ENCODE measurements at places on chromosomes 11 and 22. TPM values are rescaled to one million over a fixed set of nuclear protein-coding genes. Genes with fewer than 3 reads are reported as not detected.

USP2 gene
- 4.8 TPM for total RNA-seq

CD3D gene
- total RNA-seq: 10.4 TPM

KDM4D gene
- 1.2 TPM for total RNA-seq

DGCR6 gene
- 1.7 TPM for total RNA-seq

OR4S1 gene
- not detected for total RNA-seq

ZNRF3 gene
- total RNA-seq: 9.6 TPM

OR52N4 gene
- total RNA-seq: 0.75 TPM

PIWIL4 gene
- 3.7 TPM for total RNA-seq

CRYBB3 gene
- not detected for total RNA-seq

DNA sequence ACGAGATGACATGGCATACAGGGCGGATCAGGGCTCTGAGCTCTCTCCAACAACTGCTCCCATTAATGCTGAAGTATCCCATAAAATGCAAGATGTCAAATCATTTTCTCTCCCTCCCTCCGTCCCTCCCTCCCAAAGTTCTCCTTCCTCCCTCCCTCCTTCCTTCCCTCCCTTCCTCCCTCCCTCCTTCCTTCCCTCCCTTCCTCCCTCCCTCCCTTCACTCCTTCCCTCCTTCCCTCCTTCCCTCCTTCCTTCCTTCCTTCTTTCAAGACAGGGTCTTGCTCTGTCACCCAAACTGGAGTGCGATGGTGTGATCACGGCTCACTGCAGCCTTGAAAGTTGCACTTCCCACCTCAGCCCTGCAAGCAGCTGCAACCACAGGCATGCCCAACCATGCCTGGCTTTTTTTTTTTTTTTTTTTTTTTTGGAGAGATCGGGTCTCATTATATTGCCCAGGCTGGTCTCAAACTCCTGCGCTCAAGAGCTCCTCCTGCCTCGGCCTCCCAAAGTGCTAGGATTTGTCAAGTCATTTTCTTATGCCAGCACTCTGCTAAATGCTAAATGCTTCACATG lies 38.2 kb downstream of the TXN2 start:
- DNase-seq: no peak

GRCh38 chr11:121467965-121468364 lies 15.2 kb upstream of the SORL1-AS1 start:
- DNase-seq: no peak

DNA sequence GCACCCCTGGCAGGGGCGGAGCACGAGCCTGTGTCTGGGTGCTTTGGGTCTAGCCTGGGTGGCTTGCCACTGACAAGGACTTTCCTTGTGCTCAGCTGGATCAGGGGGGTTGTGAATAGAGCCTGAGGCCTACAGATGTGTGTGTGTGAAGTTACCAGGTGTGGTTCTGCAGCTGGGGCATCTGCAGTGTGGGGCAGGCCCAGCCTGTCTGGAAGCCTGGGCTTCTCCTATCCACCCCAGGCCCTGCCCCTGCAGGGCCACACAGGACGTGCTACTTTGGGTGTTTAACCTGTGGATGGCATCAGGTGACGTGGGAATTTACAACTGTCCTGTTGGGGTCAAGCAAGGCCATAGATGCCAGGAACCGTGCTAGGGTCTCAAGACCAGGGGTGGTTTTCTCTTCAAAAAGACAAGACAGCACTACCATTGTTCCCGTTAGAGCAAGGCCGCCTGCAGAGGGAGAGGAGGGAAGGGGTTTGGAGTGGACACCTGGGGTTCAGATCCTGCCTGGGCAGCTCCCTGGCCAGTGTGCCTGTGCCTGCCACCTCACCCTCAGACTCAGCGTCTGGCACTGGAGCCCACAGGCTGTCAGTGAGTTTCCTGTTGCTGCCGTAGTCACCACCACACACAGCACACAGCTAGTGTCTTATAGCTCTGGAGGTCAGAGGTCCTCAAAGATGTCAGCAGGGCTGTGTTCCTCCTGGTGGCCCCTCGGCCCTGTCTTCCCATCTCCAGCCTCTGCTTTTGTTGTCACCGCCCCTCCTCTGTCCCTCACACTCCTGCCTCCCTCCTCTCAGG lies 31.6 kb downstream of the CTTN start:
- no peak for DNase-seq

GRCh38 chr22:30488121-30488520 lies 16.3 kb upstream of the SEC14L3 start:
- DNase-seq: no peak

DNA sequence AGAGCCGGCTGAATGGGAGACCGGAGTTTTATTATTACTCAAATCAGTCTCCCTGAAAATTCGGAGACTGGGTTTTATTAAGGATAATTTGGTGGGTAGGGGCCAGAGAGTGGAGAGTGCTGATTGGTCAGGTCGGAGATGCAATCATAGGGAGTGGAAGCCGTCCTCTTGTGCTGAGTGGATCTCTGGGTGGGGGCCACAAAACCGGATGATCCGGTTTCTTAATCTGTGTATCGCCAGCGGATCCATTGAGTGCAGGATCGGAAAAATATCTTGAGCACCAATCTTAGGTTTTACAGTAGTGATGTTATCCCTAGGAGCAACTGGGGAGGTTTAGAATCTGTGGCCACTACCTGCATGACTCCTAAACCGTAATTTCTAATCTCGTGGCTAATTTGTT lies 886 bp upstream of the NIPSNAP1 start:
- DNase-seq: peak; percentile 56

DNA sequence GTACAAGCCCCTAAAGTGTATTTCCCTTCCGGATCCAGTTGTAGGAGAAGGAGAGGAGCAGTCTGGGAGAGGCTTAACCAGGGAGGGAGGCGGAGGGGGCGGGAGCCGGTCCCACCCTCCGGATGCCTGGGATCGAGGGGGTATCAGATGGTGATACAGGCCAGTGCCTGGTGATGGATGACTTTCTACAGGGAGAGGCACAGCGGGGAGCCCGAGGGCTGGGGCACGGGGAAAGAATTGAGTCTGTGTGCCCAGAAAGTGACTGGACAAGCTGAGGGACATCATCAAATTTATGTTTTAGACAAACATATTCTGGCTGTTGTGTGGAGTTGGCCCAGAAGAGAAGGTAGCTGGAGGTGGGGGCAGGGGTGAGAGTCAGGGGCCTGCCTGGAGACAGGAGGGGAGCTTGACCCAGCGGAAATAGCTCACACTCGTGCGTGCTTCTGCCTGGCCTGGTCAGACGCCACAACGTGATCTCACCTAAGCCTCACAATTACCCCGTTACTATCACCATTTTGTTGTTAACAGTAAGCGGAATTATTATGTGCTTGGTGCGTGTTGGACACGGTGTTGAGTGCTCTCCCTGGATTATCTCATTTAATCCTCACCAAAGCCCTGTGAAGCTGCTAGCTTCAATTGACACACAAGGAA lies 42.4 kb downstream of the AMPD3 start:
- DNase-seq: peak; percentile 32

DNA sequence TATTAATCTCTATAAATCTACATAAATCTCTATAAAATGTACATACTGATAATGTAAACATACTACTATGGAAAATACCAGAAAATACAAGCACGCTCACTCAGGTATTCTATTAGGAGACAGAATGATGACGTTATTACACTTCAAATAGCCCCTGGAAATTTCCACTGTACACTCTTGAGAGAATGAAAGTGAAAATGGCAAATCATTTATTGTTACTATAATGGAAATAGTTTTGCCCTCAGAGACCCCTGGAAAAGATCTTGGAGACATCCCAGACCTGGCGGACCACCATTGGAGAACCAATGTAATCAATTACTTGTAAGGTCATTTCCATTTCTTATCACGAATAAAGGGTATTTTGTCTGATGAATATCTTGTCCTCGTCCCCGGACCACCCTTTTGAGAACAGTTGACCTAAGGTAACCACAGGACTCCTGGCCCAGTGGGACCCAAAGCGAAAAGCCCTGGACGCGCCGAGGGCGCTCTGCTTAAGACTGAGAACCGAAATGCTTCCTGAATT lies 509 bp upstream of the PRRG4 start:
- no peak for DNase-seq

DNA sequence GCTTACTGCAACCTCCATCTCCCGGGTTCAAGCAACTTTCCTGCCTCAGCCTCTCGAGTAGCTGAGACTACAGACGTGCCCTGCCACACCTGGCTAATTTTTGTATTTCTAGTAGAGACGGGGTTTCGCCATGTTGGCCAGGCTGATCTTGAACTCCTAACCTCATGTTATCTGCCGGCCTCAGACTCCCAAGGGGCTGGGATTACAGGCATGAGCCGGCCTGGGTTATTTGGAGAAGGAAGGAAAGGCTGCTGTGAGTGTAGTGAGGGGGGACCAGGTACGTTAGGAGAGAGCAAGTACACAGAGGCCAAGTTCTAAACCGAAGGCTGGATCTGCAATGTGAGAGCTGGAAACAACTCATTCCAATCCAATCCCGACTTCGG lies 453 bp downstream of the BATF2 start:
- no peak for DNase-seq

- DNase-seq: no peak
Observed at GRCh38 chr22:31275018-31275417, 17.3 kb downstream of the PIK3IP1 start.

DNA sequence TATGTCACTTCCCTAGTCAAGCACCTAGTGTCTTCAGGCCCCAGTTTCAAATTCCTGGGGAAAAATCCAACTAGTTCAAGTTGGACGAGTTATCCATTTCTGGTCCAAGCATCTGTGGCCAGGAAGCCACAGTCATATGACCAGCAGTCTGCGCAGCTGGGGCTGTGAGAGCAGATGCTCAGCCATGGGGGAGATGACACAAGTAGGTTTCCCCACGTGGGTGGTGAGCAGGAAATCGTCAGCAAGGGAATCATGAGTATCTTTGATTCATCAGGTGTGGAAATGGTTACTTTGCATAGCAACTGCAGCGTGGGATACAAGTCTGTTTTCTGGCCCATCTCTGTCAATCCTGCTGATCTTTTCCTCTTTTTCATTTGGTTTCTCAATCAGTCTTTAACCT lies 185.3 kb downstream of the C11orf91 start:
- no peak for DNase-seq

GRCh38 chr11:27711725-27712124 lies 11.5 kb upstream of the BDNF start:
- DNase-seq: no peak

DNA sequence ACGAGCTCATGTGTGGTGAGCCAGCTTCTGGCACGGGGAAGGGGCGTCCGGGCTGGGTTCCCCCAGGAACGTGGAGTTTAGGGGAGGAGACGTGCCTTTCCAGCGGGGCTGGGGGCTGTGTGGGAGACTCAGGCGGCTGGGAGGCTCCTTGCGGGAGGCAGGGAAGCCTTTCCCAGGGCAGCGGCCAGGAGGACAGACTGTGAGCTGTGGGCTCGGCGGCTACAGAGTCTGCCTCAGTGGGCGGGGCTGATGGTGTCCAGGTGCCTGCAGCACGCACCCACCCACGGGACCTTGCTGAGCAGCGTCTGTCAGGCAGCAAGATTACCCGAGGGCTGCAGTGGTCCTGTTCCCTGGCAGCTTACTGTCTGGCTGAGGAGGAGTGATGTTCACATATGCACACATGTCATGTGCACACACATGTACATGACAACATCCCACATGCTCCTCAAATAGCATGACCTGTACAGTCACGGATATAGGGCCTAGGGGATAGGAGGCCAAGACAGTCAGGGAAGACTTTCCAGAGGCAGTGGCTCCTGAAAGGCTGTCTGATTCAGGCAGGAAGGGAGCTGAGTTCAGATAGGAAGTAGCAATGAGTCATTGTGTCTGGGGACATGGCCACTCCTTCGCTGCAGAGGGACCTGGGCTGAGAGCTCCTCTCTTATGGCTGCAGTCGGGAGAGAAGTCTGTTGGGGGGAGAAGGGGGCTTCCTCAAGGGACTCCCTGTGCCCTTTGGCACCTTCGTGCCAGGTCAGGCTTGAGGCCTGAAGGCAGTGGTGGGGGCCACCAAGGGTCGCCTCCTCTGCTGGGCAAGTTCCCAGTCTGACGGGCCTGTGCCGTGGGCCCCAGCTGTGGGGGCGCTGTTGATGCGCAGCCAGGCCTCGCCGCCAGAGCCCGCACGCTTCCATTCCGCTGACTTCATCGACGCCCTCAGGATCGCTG lies 23.3 kb upstream of the PPP6R3 start:
- DNase-seq: no peak

DNA sequence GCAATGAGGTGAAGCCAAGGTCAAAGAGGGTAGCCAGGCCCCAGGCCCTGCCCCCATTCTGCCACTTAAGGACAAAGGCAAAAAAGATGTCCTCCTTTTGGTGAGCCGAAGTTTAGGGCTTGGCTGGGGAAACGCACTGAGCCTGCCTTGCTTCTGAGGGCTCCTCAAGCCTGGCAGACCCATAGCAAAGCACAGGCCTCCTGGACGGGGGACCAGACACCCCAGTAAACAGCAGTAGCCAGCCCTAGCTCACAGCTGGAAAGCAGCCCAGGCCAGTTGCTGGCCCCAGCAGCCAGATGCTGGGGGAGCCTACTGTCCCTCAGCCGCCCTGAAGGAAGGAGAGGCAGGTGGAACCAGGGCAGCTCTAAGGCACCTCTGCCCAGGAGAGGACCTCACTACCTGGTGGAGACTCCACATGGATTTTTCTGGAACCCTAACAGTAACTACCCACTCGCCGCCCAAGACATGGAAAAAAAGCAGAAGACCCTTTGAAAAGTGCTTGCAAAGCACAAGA lies 3.8 kb upstream of the PYGM start:
- DNase-seq: no peak

- no peak for DNase-seq
Observed at GRCh38 chr11:109443052-109443451, 21.1 kb downstream of the C11orf87 start.

- no peak for DNase-seq
Observed at GRCh38 chr11:12241401-12241800, 131.0 kb downstream of the MICAL2 start.

GRCh38 chr22:49017482-49018329 lies 810.0 kb downstream of the BRD1 start:
- peak; percentile 18 for DNase-seq

DNA sequence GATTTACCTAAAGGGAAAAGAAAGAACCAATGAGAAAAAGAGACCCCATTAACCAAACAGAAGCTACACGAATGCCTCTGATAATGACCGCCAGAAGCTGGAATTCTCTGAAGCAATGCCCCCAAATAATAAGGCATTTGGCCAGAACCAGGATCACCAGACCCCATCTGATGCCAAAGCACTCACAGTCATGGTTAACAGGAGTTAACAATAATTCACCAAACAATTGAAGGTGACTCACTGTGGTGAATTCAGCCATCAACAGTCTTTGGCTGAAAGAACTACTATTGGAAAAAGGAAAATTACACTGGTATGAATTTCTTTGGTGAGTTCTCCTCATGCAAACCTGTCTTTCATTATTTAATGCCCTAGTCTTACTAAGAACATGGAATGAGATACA lies 21.9 kb upstream of the NFRKB start:
- no peak for DNase-seq

GRCh38 chr22:41821471-41822316 lies 11.2 kb upstream of the SREBF2 start:
- no peak for DNase-seq

- DNase-seq: no peak
Observed at GRCh38 chr11:117199916-117200812, 994 bp downstream of the TAGLN start.

GRCh38 chr11:3037945-3038271 lies 19.3 kb downstream of the CARS1 start:
- DNase-seq: no peak

- no peak for DNase-seq
Observed at GRCh38 chr11:31628111-31628510, 118.5 kb downstream of the ELP4 start.
